SW 1271 (cell line): ENCODE measurements at places on chromosomes 7 and 10.
A peak's percentile ranks its signal among the peaks of the same experiment; 100 is the strongest.

GRCh38 chr7:127962589-127963361 is 68.5 kb downstream of the LRRC4 start:
- DNase-seq, result no peak

DNA sequence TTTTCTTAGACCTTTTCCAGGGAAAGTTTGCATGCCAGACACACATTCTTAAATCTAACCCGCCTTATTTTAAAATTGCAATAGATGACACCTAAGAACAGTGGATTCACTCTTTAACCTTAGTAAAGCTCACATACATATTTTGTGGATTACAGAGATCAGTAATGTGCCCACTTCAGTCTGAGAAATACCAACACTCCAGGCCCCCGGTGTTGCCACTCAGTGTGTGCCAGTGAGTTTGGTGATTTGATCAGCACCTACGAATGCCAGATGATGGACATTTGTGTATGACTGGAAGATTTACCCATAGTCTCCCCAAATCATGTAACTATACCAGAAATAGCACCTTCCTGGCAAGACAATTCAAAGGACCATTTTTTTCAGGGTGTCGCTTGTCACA is 2.6 kb downstream of the LRRN3 start:
- no peak for DNase-seq

GRCh38 chr10:122474131-122474818 is 12.9 kb downstream of the HTRA1 start:
- no peak for DNase-seq

DNA sequence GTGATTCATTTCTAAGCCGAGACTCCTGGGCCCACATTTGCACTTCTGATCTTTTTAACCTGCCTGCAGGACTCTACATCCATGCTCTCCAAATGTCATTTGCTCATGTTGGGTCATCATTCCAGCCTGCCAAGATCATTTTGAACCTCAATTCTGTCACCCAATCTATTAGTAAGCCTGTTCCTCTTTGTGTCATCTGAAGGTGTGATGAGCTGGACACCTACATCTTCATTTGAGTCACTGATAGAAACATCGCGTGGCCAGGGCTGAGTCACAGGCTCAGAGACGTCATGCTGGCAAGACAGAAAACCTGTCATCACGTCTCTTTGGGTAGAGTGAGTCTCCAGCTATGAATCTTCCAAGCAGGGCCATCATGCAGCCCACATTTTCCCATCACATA is 65.3 kb upstream of the SLF2 start:
- DNase-seq, result no peak

DNA sequence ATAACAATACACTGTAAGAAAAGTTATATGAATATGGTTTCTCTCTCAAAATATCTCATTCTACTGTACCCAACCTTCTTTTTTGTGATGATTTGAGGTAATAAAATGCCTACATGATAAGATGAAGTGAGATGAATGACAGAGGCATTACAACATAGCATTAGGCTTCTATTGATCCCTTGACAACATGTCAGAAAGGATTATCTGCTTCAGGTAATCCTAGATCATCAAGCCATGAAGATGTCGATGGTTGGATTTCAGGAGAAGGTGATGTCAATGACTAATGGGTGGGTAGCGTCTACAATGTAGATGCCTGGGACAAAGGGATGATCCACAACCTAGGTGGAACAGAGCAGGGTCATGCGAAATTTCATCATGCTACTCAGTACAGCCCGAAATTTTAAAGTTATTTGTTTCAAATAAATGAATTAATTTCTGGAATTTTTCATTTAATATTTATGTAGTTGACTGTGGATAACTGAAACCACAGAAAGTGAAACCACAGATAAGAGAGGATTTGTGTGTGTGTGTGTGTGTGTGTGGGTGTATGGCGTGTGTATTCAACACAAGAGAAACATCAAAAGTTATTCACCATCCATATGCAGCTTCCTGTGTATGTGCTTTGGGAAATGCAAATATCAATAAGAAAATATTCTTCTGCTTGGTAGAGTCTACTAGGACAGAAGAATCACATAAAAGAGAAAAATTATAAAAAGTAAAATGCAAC is 77.0 kb downstream of the MAGI2 start:
- no peak for DNase-seq

GRCh38 chr10:115956225-115957011 is 316.6 kb downstream of the GFRA1 start:
- DNase-seq, result no peak

DNA sequence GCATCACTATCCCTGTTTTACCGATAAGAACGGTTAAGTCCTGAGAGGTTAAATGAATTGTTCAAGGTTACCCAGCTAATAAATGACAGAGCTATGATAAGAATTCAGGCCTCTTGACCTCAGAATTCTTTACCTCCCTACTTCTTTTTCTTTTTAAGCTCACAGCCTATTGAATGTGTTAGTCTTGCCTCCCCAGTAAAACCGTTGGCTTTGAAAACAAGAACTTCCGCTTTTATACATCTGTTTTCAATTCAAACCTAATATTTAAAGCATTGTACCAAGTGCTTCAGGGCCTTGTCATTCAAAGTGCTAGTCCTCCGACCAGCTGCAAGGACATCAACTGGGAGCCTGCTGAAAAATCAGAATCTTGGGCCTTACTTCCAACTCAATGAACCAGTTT is 15.6 kb downstream of the SEC31B start:
- no peak for DNase-seq

GRCh38 chr10:130171196-130171595 is 35.0 kb downstream of the GLRX3 start:
- DNase-seq, result no peak

- no peak for DNase-seq
Observed at GRCh38 chr7:158396982-158397862, 190.4 kb downstream of the PTPRN2 start.

GRCh38 chr7:42686594-42687156 is 225.2 kb downstream of the C7orf25 start:
- DNase-seq, result no peak

DNA sequence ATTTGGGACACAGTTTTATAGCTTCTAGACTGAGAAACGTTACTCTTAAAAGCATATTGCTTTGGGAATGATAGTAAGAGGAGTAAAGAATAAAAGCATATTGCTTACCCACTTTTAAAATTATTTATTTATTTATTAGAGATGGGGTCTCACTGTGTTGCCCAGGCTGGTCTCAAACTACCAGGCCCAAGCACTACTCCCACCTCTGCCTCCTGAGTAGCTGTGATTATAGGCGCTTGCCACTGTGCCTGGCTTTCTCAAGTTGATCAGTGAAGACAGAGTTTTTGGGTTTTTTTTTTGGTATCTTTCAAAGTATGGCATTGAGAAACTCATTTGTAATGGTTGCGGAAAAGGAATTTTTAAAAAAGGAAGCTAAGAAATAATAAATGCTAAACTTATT is 68.0 kb downstream of the AHCYL2 start:
- DNase-seq, result no peak

GRCh38 chr10:103911021-103911459 is 6.9 kb downstream of the STN1 start:
- DNase-seq, result no peak

DNA sequence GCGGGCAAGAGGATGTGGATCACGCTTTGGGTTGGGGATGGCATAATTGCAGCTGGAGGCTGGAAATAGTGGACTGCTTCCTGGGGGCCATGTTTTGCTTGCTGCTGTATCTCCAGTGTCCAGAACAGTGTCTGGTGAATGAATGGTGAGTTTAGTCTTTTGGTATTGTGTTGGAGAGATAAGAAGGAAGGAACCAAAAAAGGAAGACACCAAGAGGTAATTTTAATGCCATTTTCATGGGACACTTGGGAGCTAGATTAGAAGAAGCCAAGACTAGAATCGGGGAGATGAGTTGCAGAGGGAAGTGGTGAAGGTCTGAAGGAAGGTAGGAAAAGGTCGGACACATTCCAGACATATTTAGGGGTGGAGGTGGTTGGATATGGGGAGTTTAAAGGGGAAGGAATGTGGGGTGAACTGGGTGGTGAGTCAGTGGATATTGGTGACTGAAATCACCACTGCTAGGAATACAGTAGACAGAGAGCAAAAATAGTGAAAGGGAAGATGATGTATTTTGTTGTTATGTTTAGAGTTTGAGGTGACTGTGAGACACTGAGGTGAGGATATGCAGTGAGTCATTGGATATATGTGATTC is 76.7 kb downstream of the CCNY start:
- peak; percentile 30 for DNase-seq

DNA sequence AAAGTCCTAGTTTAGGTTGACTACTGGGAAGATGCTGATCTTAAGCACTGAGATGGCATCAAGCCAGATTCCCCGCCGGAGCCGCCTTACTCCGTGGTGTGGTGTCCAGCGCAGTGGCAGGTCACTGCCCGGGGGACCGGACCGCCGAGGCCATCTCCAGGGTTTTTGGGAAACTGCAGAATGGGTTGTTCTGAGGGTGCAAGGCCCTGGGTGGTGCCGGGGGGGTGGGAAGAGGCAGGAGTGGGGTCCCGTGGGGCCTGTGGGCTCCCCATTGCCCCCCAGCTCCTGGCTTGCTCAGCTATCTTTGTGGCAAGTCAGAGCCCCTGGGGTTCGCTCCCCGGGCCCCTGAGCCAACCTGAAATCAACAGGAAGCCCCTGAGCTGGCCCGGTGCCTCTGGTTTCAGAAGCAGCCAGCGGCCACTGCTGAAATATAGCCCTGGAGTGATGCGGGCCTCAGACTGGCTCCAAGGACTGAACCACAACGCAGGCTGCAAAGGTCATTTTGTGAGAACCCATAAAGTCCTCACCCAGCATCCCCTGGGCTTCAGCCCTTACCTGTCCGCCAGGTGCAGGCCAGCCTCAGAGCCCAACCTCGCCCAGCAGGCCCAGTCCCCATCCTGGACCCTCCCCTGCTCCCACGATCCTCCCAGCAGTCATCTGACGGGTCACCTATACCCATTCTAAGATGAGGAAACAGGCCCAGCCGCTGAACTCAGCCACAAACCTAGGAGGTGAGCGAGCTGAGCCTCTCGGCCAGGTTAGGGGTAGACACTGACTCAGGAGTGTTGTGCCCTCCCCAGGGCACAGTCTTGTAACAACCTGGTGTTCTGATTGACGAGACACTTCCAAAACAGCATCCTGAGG is 102.7 kb downstream of the PDGFA start:
- no peak for DNase-seq

- DNase-seq, result no peak
Observed at GRCh38 chr10:128029731-128030369, 96.4 kb downstream of the MKI67 start.

GRCh38 chr10:30207485-30208052 is 141.5 kb downstream of the MTPAP start:
- no peak for DNase-seq

GRCh38 chr7:23468526-23469149 is 1.7 kb downstream of the IGF2BP3 start:
- DNase-seq, result no peak

GRCh38 chr10:72639441-72639873 is 13.6 kb upstream of the MICU1 start:
- DNase-seq, result no peak

DNA sequence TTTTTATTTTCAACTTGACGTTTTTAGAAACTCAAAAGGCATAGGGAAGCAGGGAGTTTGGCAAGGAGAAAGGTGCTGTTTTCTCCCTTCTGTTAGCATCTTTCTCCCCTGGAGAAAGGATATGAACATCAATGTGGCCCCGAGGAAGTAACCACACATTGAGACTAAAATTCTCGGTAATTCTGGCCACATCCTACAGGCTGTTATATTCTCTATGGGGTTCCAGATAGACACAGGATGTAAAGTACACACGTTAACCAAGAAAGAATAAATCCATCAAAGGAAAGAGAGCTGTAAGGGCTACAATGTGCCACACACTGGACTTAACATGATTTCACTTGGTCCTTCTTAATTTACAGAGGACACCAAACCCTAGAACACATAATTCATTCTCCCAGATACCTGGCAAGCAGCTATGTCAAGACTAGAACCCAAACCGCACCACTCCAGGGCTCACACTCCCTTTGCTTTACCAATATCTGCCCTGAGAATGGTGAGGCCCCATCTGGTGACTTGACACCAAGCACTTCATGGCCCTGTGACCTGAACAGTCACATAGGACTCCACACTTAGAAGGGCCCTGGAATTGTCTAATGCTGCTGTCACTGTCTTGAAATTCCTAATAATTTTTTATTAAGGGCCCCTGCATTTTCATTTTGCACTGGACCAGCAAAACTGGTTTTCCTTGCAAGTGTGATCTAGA is 73.9 kb downstream of the PRLHR start:
- no peak for DNase-seq

- DNase-seq, result no peak
Observed at GRCh38 chr7:111535142-111535870, 27.0 kb downstream of the IMMP2L start.

- no peak for DNase-seq
Observed at GRCh38 chr10:2212244-2212834, 475.0 kb upstream of the ADARB2 start.

GRCh38 chr7:1404898-1405548 is 54.2 kb downstream of the MICALL2 start:
- DNase-seq, result no peak
